ENCODE measurements at places on chromosomes 2 and 18. TPM values are rescaled to one million over a fixed set of nuclear protein-coding genes. Genes with fewer than 3 reads are reported as not detected.

The CYP27A1 gene
- 44.3 TPM for polyA plus RNA-seq

The SATB2 gene
- 13.0 TPM for polyA plus RNA-seq

DNA sequence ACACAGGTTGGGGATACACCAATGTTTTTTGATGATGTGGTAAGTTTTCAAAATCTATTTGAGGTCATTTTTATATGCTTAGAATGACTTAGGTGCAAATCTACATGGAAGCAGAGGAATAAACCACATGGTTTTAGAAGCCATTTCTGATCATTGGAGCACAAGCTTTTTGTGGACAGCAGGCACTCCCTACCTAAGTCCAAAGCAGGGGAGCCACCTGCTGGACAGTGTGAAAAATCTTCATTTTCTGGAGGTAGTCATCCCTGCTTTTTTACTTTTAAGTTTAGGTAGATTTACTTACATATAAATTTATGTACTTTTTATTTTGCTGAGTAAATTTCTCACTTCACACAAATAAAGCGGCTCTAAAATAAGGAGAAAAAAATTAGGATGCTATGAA is 323.2 kb downstream of the PLCL1 start:
- peak; percentile 28 for DNase-seq

GRCh38 chr2:42105330-42106256 is 57.8 kb downstream of the PKDCC start:
- no peak for DNase-seq

- no peak for DNase-seq
Observed at GRCh38 chr2:120708944-120709607, 26.6 kb upstream of the GLI2 start.

GRCh38 chr2:126825316-126825715 is 73.4 kb upstream of the TEX51 start:
- DNase-seq, result no peak

GRCh38 chr2:241741016-241741415 is 6.6 kb downstream of the D2HGDH start:
- DNase-seq, result no peak

GRCh38 chr2:33598561-33599174 is 431 bp downstream of the FAM98A start:
- no peak for DNase-seq

DNA sequence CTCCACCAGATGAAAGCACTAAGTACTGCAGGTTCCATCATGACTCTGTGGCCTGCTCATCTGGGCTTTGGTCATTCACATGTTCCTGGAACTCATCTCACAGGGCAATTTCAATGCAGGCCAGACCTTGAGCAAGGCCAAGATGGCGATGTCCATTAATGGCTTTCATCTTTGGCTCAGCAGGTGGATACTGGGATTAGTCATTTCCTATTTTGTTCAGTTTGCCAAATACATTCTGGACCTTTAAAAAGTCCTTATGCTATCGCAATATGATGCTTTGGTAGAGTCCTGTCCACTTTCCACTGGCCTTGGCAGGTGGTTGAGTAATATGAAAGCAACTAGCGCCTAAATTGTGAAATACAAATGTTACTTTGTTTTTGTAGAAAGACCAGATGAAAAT is 170.1 kb upstream of the REV1 start:
- no peak for DNase-seq

All from right renal pelvis (tissue), 4 donors.